ENCODE measurements at places on chromosomes 12 and 14.

- DNase-seq = no peak
Measured at GRCh38 chr12:119692410-119692809, 24.5 kb downstream of the PRKAB1 start.

- no peak for DNase-seq
Measured at GRCh38 chr12:83827860-83828259, 1084.7 kb downstream of the SLC6A15 start.

DNA sequence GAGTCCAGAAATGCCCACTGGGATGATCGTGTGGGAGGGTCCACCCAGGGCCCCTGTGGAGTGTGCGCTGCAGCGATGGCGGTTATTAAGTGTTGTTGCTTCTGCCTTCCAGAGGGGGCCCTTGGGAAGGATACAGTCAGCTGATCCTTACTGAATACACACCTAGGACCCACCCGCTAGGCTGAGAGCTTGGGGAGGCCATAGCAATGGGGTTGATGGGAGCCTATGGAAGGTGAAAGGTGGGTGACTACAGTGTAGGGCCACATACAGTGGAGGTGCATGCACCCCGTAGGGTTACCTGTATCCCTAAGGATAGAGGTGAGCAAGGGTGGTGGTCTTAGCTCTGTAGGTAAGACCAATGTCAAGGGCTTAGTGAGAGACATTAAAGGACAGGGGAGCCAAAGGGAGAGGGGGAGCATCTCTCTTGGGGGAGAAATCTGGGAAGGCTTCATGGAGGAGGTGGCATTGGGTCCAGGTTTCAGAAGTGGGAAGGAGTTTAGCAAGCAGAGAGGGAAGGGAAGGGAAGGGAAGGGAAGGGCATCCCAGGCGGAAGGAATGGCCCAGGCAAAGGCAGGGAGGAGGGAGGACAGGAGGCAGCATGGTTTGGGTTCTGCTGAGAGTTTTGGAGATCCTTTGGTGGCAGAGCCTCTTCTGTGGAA lies 73.1 kb upstream of the RIN3 start:
- DNase-seq = no peak

GRCh38 chr12:26113853-26114719 lies 10.8 kb downstream of the BHLHE41 start:
- DNase-seq = peak; percentile 80

DNA sequence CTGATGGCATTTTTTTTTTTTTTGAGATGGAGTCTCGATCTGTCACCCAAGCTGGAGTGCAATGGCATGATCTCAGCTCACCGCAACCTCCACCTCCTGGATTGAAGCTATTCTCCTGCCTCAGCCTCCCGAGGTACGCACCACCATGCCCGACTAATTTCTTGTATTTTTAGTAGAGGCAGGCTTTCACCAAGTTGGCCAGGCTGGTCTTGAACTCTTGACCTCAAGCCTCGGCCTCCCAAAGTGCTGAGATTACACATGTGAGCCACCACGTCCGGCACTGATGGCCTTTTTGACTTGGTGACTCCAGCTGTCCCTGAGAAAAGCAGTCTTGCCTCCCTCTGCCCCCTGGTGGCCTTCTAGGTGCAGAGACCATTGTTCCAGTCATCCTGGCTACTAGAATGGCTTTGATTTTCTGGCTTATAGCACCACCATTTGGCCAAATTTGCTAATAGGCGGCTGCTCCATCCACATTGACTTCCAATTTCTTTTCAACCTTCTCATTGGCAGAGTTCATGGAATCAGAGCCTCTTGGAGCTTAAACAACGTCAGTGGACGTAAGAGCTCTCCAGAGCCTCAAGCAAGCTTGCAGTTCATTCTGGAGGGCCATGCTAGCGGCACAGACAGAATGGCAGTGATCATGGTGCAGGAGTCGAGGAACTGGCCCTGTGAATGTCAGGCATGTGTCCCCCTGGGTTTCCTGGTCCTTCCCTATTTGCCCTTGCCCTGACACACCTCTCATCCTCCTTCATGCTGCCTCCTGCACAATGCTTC lies 25.4 kb upstream of the EIF4B start:
- DNase-seq = peak; percentile 84

GRCh38 chr14:100725587-100726387 lies 905 bp upstream of the DLK1 start:
- no peak for DNase-seq

- DNase-seq = no peak
Measured at GRCh38 chr14:93792391-93792790, 4.1 kb upstream of the PRIMA1 start.

- DNase-seq = no peak
Measured at GRCh38 chr14:100108840-100109593, 43.8 kb downstream of the EVL start.

DNA sequence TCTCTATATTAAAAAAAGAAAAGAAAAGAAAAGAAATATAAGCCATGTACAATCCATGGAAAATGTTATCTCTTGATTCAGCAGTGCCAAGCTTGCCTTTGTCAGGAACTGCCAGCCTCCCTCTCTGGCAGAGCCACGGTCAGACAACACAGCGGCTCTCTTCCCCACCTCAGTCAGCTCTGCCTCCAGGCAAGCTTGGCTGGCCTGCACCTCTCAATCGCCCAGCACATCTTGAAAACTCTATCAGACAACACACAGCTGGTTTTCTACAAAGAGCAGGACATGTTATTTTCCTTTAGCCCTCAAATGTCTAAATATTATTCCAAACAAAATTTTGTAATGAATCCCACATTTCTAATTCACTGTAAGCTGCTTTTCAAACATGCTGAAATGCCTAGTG lies 20.0 kb upstream of the GCH1 start:
- no peak for DNase-seq

DNA sequence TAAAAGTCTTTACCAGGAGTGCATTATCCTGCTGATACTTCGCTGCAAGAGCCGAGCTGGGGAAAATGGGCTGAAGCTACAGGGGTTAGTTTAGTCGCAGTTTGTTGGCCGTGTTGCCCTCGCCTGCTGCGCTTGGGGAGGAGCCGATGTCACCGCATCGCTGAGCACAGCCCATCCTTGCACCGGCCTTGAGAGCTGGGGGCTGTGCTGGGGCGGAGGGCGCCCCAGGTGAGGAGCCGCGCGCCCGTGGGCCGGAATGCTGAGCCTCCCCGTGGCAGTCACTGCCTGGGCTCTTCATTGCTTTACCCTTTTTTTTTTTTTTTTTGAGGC lies 50.0 kb downstream of the ADGRD1 start:
- no peak for DNase-seq

DNA sequence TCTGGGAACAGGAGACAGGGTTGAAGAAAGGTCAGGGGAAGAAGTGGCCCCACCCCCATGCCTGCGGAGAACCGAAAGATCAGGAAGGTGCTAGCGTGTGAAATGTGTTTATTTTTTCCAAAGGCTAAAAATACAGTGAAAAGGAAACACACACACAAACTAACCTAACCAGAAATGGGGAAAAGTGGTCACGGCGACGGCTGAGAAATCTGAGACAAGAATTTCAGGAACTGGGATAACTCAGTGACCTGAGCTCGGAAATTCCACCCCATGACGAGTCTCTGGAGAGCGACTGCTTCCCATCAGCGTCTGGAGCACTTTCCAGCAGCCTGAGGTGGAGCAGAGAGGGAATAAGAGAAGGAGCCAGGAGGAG lies 16.6 kb upstream of the RND1 start:
- DNase-seq = no peak

DNA sequence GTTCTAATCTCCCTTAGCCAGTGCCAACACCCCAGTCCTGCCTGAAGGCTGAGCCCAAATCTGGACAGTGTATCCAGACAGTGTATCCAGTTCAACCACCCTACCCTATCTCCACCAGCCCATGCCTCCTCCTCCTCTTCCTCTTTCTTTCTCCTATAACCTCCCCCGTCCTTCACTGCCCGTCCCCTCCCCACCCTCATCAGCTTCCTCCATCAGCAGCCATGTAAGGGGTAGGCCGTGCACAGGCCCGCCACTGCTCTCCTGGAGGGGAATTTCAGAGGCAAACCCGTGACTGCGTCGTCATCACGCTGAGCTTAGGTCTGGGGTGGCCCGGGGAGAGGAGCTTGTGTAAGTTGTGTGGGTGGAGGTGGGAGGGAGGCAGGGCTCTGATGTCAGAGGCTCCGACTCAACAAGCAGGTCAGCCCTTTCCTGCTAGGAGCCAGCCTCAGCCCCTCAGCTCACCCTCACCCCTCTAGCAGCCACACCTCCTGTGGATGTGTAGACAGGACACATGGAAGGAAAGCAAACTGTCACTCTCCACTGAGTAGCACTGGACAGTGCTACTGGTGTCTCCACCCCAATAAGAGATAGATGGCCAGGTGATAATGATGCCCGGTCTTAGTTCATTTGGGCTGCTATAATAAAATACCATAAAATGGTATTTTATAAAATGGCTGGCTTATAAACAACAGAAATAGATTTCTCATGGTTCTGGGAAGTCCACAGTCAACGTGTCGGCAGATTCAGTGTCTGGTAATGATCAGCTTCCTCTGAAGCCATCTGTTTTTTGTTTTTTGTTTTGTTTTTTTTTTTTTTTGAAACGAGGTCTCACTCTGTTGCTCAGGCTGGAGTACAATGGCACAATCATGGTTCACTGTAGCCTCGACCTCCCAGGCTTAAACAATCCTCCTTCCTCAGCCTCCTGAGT lies 50.5 kb downstream of the IRF2BPL start:
- DNase-seq = peak; percentile 90

GRCh38 chr12:57764662-57765002 lies 2.2 kb downstream of the CYP27B1 start:
- DNase-seq = peak; percentile 45

DNA sequence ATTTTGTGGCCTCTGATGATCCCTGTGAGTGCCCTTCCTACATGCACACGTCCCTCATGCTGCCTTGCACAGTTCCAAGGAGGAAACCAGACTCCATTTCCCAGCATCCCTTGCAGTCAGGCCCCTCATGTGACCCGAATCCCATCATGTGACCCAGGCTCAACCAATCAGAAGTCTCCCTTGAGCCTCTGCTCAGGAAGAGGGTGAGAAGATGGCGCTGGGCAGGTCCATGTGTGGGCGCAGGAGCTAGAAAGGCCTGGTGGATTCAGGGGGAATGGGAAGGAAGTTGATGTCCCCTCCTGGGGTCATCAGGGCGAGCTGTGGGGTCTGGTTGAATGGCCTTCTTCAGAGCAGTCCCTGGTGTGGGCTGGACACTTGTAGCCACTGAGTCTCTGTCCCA lies 240.5 kb downstream of the ADGRD1 start:
- no peak for DNase-seq

DNA sequence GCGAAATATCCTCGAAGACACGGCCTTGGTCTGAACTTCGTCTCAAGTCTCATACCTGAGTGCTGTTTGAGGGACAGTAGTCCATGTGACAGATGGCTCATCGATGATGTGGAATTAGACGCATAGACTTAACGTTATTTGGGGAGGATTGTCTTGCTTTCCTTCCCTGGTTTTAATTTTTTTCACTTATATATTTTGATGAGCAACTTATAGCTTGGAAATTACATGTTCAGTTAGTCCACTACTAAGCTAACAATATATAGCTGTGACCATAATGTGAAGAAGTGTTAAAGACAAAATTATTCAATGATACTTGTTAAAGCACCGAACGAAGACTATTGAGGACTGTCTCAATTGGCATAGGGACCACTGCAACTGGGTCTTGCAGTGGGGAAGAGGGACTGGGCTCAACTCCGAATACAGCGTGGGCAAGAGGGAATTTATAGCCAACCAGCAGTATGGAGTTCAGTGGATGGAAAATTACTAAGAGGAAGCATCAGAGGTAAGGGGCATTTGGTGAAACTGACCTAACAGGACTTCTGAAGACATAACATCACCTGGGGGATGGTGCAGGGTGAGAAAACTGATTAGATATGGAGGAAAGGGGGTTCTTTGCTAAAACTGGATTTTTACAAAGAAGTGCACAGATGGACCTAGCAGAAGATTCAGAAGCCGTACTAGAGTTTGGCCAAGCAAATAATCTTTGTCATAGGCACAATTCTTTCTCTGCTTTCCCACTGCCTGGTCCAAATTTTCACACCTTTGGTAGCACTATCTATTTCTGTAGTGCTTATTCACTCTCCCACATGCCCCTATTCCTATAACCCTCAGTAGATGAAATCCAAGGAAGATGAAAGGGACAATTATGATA lies 910 bp upstream of the TM7SF3 start:
- no peak for DNase-seq

DNA sequence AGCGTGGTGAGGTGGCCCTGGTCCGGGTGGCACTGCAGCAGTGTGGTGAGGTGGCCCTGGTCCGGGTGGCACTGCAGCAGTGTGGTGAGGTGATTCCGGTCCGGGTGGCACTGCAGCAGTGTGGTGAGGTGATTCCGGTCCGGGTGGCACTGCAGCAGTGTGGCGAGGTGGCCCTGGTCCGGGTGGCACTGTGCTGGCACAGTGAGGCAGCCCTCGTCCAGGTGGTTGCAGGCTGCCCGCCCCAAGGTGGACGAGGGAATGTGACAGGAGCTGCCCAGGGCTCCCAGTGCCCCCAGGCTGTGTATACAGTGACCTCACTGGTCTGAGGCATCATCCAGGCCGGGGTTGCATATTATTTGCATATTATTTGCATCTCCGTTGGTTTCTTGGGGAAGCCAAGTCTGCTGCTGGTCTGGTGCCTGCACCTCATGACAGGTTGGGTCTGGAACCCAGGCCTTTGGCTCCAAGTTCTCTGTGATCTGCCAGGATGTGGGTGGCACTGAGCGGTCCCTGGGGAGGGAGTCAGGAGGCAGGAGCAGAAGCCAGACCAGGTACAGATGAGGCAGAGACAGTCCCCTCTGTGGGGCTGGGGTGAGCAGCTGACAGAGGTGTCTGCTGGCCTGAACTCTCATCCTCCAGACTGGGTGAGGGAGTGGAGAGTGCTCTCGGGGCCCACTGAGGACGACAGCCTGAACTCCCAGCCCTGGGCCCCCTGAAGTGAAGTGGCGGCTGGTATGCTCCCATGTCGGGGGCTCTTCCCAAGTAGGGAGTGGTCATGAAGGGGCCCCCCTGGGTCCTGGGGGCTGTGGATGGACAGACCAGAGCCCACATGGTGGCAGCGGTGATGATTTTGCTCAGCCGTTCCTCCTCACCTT lies 79.3 kb downstream of the KIF26A start:
- DNase-seq = no peak

DNA sequence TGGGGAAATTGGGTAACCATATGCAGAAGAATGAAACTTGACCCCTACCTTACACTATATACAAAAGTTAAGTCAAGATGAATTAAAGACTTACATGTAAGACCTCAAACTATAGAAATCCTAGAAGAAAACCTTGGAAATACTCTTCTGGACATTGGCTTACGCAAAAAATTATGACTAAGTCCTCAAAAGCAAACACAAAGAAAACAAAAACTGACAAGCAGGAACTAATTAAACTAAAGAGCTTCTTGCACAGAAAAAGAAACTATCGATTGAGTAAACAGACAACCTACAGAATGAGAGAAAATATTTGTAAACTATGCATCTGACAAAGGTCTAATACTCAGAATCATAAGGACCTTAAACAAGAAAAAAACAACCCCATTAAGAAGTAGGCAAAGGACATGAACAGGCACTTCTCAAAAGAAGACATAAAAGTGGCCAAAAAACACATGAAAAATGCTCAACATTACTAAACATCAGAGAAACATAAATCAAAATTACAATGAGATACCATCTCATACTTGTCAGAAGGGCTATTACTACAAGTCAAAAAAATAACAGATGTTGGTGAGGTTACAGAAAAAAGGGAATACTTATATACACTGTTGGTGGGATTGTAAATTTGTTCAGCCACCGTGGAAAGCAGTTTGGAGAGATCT lies 37.0 kb upstream of the CFAP54 start:
- no peak for DNase-seq

- no peak for DNase-seq
Measured at GRCh38 chr14:38994731-38995130, 108.3 kb downstream of the SEC23A start.

Measured in stimulated activated CD8-positive, alpha-beta memory T cell treated with anti-CD3 and anti-CD28 coated beads, Interleukin-4, amount 100 ng/mL, for 48 hours (primary cell).